Stimulated activated CD8-positive, alpha-beta memory T cell treated with anti-CD3 and anti-CD28 coated beads, Interleukin-7, amount 100 ng/mL, for 4 hours (primary cell): ENCODE measurements at places on chromosomes 6 and 20.

- DNase-seq: no peak
Measured at GRCh38 chr20:34439168-34439567, 76.1 kb downstream of the ITCH start.

DNA sequence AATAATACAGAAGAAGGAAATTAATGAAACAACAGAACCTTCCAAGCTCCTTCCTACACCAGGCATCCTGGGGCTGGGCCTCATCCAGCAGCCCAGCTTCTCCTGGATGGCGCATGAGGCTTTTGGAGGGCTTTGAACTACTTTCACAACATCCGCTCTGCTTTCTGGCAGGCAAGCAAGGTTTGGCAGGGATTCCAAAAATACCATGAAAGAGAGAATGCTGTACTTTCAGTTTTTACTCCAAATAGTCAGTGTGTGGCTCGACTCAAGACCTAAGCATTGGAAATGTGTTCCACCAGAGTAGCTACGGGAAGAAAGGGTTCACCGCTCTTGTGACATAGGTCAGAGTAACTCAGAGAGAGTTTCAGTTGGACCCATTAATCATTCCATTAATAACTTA is 125.4 kb downstream of the OPRM1 start:
- DNase-seq: no peak

- DNase-seq: no peak
Measured at GRCh38 chr20:40768105-40768504, 79.1 kb upstream of the MAFB start.

DNA sequence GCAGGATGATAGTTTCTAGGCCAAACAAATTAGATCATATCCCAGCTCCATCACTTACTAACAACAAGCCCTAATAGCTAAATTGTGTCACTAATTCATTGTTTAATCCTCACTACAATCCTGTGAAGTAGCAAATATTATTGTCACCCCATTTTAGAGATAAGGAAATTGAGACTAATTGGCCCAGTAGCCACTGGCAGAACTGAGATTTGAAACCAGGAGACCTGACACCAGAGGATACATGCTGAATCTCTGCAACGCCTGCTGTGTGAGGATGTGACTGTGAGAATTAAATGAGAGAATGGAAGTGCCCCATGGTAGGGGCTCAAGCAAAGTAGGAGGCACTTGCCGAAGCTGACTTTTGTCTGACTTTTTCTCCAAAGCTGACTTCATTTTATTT is 124.3 kb upstream of the CITED2 start:
- DNase-seq: no peak

DNA sequence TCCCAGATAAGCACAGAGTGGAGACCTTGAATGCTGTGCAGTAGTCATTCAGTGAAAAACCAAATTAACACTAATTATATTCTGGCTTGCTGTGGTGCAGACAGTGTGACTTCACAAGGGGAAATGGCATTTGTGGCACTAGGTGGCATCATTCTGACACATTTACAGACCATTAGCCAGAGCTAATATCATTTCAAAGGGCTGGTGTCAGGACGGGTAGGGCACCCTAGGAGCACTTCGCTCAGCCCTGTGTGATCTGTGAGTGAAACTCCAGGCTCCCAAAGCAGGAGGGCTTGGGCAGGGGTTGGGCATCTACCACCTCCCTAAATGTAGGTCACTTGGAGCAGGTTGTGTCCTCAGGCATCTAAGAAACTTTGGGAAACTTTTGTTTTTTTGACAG is 555.8 kb downstream of the PKHD1 start:
- DNase-seq: no peak

- DNase-seq: no peak
Measured at GRCh38 chr20:39993742-39994141, 695.3 kb downstream of the MAFB start.

DNA sequence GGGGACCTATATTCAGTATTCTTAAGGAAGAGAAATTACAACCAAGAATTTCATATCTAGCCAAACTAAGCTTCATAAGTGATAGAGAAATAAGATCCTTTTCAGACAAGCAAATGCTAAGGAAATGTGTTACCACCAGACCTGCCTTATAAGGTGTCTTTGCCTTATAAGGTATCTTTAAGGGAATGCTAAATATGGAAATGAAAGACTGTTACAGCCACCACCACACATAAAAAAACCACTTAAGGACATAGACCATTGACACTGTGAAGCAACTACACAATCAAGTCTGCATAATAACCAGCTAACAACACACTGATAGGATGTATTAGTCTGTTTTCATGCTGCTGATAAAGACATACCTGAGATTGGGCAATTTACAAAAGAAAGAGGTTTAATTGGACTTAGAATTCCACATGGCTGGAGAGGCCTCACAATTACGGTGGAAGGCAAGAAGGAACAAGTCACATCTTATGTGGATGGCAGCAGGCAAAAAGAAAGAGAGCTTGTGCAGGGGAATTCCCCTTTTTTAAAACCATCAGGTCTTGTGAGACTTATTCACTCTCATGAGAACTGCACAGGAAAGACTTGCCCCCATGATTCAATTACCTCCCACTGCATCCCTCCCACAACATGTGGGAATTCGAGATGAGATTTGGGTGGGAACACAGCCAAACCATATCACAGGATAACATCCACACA is 119.2 kb upstream of the LAMA2 start:
- DNase-seq: no peak

DNA sequence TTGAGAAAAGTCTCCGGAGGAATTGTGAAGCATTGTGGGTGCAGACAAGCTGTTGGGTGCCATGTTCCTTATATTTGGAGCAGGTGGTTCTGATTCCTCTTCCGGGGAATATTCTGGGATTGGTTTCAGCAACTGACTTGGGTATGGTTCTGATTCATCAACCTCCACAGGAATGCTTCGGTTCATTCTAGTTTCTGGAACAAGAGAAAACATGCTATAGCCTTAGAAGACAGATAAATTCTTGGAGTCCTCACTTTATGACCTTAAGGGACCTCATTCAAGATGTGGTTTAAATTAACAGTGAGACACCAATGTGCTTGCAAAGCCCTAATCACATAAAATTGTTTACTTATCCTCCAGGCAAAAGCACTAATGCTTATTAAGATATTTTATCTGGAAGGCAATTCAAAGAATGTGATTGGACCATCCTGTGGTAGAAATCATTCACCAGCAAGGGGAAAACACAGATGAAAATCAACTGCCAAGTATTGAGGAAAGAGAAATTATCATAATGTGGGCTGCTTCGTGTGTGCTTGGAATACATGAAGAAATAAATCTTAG is 13.7 kb downstream of the TRAF3IP2 start:
- DNase-seq: no peak

- no peak for DNase-seq
Measured at GRCh38 chr6:134491477-134491876, 173.6 kb upstream of the SGK1 start.

- DNase-seq: no peak
Measured at GRCh38 chr6:147201885-147202515, 2.2 kb upstream of the STXBP5 start.

DNA sequence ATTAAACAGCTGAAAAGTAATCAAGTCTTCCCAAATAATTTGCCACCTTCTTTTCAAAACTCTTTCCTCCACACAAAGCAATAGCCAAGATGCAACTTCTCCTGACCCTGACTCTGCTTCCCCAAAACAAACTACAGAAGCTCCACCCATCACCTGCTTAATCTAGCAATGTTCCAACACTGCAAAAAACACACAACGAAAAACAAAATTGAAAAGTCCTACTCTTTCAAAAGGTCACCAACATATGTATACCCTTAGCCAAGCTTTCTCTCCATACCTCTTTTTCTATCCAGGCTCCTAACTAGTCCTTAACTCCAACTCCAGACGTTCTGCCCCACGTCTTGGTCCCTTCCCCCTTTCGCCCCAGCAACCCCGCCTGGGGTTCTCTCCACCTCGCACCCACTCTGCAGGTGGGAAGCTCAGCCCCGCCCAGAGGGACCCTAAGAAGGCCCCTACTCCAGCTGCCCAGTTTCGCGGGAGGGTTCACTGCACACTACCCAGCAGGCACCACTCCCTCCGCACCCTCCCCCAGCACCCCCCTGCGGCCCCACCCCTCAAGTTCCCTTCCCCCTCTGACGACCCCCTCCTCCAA is 717 bp downstream of the CSNK2A1 start:
- no peak for DNase-seq

GRCh38 chr20:32436142-32436861 is 78.2 kb downstream of the ASXL1 start:
- no peak for DNase-seq

DNA sequence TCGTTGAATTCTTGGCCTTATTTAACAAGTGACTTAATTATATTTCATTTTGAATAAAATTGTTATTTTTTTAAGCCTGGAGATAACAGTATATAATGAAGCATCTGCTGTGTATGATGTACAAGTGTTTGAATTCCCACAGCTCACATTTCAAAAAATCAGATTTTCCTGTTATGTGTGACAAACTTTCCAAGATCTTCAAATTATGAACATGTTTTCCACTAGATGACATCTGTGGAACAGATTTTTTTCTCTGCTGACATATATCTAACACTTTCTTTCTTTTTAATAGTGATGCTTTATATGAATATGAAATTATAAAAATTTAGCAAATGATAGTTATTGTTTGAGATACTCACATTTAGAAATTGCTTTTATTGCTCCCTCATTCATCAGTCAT is 482.8 kb downstream of the LMBRD1 start:
- no peak for DNase-seq

GRCh38 chr6:34305982-34306708 is 57.3 kb upstream of the SMIM29 start:
- no peak for DNase-seq

- no peak for DNase-seq
Measured at GRCh38 chr20:50172347-50173013, 18.1 kb upstream of the CEBPB start.

DNA sequence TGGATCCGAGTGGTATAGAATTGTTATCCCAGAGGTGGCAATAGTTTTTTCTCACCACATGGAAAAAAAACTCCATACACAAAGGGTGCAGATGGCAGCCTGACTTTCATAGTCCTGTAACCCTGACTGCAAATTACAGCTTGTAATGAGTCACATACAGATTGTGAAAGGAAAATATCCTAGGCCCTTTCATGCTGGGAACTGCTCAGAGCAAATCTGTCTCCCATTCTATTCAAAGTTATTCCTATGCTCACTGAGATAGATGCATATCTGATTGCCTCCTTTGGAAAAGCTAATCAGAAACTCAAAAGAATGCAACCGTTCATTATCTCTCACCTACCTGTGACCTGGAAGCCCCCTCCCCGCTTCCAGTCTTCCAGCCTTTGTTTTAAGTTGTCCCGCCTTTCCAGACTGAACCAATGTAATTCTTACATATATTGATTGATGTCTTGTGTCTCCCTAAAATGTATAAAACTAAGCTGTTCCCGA is 108.7 kb upstream of the MAP3K4 start:
- DNase-seq: no peak

DNA sequence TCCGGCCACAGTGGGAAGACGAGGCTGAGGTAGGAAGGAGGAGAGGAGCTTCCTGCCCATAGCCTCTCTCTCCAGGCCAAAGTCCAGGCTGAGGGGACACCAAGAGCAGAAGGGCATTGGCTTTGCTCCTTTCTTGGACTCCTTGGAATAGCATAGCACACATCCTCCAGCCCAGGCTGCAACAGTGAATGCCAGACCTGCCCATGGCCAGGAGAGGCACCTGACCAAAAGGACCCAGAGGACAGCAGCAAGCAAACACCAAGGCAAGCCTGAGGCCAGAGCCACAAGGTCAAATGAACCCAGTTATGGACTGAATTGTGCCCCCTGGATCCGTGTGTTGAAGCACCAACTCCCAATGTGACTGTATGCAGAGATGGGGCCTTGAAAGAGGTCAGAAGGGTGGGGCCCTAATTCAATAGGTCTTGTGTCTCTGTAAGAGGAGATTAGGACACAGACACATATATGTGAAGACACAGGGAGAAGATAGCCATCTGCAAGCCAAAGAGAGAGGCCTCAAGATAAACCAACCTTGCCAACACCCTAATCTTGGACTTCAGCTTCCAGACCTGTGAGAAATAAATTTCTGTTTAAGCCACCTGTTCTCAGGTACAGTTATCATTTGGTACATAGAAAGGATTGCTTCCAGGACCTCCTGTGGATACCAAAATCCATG is 126.5 kb upstream of the NXT1 start:
- no peak for DNase-seq

GRCh38 chr6:123898665-123899064 is 95.0 kb downstream of the NKAIN2 start:
- no peak for DNase-seq

GRCh38 chr6:56687551-56687950 is 44.9 kb upstream of the DST start:
- no peak for DNase-seq

DNA sequence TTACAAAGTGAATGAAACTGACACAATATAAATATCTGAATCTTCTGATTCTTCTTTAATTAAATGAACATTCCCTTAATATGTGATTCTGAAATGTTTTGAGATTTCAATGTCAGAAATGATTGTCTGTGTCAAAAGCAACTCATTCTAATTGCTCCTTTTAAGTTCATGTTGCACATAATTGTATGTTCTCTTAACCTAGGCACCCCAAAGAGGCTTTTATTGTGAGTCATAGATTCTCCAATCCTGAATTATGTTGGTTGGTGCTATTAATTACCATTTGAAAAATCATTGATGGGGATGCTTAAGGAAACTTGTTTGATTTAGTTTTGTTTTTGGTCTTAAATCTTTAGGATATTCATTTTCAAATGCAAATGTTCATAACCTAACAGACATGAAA is 829.7 kb upstream of the CITED2 start:
- DNase-seq: no peak

- DNase-seq: peak; percentile 1
Measured at GRCh38 chr6:47780510-47781356, 1.1 kb upstream of the OPN5 start.

DNA sequence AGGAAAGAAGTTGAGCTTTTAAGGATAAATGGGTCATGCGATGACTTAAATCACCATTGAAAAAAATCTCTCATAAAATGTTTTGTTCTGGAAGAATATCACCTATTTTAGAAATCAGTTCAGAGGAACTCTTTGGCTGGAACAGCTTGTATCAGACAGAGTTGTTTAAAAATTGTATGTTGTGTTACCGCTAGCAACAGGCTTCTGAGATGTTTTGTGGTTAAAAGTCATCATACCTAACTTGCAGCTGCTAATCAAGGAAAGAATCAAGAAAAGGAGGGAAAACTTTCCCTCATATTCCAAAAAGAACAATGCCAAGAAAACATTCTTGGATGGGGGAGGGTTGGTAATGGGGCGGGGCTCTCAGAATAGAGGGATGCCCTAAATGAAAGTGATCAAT is 220.7 kb upstream of the CITED2 start:
- DNase-seq: no peak
